ENCODE measurements at places on chromosomes 7 and 10. TPM values are rescaled to one million over a fixed set of nuclear protein-coding genes. Genes with fewer than 3 reads are reported as not detected.

The TMEM178B gene
- 9.4 TPM for total RNA-seq

The PDIA4 gene
- total RNA-seq: 326 TPM

The ANKRD61 gene
- 0.42 TPM for total RNA-seq

The TRIL gene
- 5.1 TPM for total RNA-seq

The ITGA8 gene
- not detected for total RNA-seq

The TMEM130 gene
- total RNA-seq: 1.5 TPM

The ENTPD1 gene
- total RNA-seq: 2.0 TPM

The ATOH7 gene
- total RNA-seq: 1.8 TPM

The DNA2 gene
- total RNA-seq: 49.3 TPM

The OR13A1 gene
- not detected for total RNA-seq

The PCGF5 gene
- total RNA-seq: 7.7 TPM

The CALHM3 gene
- not detected for total RNA-seq

The NYAP1 gene
- 4.9 TPM for total RNA-seq

The GOLGA7B gene
- 0.14 TPM for total RNA-seq

The CRTAC1 gene
- total RNA-seq: 1.2 TPM

The OR9A2 gene
- 2.6 TPM for total RNA-seq

DNA sequence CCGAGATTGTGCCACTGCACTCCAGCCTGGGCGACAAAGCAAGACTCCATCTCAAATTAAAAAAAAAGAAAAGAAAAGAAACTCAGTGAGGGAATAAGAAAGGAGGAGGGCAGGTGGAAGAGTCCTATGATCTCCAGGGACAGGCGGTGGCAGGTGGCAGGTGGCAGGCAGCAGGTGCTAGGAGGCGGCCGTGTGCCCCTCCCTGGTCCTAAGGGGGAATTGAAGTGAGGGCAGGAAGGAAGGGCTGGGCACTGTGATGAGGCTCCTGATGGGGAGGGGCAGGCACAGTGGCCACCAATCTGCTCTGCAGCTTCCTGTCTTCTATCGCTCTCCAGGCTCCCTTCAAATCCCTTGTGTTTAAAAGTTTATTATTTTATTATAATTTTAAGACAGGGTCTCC is 41.2 kb upstream of the UBE3C start:
- no peak for DNase-seq

- DNase-seq: no peak
These were observed 22.5 kb downstream of the LRRN3 start for GRCh38 chr7:111113263-111114017.

- no peak for DNase-seq
These were observed 217.9 kb upstream of the ZMIZ1 start for GRCh38 chr10:78850644-78851435.

DNA sequence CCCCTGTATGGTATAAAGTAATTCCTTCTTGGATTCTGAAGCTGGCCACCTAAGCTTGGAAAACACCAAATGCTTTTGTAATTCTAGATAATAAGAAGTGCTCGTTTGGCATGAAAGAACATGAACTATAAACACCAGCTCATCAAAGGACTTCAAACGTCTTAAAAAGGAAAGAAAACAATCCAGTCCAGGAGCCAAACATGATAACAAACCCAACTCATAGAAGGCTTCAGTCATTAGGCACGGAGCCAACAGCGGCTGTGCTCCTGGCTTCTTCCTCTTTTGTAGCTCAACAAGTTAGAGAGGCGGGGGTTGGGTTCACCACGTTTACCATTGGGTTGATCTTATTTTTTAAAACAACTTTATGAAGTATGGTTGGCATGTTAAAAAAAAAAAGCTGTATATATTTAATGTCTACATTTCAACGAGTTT is 56.4 kb upstream of the ECHDC3 start:
- DNase-seq: no peak

DNA sequence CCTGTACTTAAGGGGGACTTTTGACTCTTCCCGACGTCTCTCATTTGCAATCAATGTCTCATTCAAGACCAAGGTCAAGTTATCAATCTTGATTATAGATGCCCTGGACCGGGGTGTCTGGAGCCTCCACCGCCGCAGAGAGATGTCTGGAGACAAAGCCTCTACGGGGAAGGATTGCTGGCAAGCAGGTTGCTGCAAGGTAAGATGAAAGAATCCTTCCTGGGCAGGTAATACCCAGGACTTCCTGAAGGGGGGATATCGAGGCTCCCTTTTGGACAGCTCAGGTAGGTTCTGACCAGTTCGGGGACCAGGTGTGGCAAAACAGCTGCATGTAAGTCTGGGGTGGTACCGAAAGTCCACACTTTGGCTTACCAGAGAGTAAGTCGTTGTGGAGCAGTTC is 12.5 kb upstream of the CUX1 start:
- peak; percentile 86 for DNase-seq

DNA sequence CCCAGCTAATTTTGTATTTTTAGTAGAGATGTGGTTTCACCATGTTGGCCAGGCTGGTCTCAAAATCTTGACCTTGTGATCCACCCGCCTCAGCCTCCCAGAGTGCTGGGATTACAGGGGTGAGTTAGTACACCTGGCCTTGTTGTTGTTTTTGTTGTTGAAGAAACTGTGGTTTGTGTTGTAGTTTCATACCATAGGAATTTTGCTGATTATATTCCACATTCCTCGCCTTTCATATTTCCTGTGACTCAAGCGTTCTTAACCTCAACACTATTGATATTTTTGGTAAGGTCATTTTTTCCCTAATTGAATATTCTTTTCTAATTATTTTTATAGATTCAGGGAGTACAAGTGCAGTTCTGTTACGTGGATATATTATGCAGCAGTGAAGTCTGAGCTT is 16.7 kb downstream of the LIPF start:
- no peak for DNase-seq

GRCh38 chr10:130708465-130709070 is 572.4 kb downstream of the GLRX3 start:
- no peak for DNase-seq

DNA sequence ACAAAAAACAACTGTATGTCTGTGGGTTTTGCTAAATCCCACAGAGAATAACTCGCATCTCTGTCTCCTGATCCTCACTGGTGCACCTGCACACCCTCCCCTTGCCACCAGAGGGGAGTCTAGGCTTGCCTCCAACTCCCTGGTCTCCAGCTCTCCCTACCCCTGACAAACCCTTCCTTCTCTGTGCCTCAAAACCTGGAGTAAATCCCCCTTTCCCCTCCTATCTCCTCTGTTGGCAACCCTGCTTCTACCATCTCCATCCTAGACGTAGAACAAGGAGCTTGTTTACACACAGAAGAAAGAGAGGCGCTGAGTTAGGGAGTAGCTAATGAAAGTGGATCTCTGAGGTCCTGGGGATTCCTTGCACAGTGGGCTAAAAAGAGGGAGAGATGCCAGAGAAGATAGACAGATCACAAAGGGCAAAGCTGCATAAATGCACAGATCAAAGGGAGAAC is 6.0 kb downstream of the MBLAC1 start:
- DNase-seq: peak; percentile 89

DNA sequence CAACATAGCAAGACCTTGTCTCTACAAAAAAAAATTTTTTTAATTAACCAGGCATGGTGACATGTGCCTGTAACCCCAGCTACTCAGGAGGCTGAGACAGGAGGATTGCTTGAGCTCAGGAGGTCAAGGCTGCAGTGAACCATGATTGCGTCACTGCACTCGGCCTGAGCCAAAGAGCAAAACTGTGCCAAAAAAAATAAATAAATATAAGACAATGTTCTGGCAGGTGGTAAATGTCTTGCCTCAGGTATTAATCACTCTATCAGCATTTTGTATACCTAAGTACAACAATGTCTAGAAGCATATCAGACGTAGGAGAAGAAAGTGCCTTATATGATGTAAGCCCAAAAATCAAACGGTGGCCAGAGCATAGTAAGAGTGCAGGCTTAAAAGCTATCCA is 427.8 kb upstream of the C7orf33 start:
- DNase-seq: no peak

GRCh38 chr7:11447106-11447505 is 384.9 kb downstream of the THSD7A start:
- DNase-seq: no peak

DNA sequence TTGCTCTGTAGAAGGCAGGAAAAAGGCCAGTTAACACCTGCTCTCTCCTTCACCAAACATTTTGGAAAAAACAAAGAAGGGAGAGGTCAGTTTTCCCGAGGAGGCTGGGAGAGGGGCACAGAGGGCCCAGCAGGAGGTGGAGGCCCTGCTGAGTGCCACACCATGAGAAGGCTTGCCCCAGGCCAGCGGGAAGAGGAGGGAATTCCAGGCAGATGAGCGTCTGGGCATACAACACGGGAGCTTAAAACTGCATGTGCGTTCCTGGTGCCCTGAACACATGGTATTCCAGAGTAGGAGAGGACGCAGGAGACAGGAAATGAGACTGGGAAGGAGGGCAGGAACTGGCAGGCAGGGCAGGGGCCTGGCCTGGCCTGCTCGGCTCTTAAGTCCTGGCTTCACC is 182.4 kb downstream of the CCDC3 start:
- no peak for DNase-seq

GRCh38 chr7:140136073-140136472 is 40.7 kb downstream of the KDM7A start:
- no peak for DNase-seq

GRCh38 chr7:105841866-105842265 is 34.5 kb downstream of the ATXN7L1 start:
- no peak for DNase-seq

- no peak for DNase-seq
These were observed 81.2 kb downstream of the CTBP2 start for GRCh38 chr10:125079091-125079600.

GRCh38 chr7:135964791-135965190 is 12.4 kb downstream of the MTPN start:
- no peak for DNase-seq

DNA sequence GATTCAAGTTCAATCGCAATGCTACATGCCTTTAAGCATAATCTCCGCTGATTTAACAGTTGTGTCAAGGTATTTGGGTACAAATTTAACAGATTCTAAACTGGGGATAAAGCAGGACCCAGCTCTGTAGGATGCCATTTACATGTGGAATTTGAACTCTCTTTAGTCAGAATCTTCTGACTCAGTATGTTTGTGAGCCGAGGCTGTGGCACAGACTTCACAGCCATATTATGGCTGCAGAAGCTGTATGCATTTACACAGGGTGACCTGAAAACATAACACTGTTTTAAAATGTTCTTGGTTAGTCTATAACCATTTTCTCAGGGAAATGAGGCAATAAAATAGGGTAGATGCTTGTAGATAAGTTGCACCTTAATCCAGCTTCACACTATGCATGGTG is 8.7 kb downstream of the PDLIM1 start:
- DNase-seq: no peak

DNA sequence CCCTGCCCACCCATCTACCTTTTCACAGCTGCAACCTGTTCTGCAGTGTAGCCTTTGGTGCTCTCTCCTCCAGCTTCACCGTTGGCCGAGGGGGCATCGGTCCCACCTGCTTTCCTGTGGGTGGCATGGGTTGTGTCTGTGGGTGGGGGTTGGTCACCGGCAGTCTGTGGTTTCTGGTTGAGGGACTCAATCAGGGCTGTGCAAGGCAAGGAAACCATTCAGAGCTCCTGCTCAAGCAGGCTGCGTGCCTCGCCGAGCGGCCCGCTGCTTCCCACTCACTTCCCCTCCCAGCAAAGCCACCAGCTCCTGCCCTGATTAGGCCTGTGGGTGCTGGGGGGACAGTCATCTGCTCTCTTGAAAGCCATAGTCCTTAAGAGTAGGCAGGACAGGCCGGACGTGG is 9.8 kb downstream of the DNAJB12 start:
- DNase-seq: no peak

DNA sequence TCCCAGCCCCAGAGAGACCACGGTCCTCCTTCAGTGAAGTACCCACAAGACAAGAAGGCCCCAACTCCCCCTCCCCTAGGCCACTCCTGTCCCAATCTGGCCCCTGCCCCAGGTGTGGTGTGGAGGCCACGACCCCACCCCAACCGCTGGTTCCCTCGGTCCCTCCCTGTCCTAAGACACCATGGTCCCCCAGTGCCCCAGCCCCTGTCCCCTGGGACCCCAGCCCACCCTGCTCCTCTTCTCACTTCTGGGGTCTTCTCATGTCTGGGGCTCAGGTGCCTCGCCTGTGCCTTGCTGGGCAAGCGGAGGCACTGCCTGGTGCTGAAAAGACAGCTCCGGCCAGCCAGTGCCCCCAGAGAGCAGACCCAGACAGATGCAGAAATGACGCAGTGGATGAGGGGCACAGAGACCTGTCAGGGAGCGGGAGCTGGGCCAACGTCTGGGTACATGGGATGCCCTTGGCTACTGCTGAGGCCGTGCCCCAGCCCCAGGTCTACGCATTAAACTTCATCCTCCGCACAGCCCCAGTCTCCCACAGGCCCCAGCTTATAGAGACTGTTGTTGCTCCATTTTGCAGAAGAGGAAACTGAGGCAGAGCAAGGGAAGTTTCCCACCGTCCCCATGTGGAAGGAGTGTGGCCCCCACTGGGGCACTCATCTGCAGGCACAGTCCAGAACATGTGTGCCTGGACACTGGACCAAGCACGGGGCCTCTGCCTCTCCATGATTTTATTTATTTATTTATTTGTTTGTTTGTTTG is 14.8 kb downstream of the GRIFIN start:
- DNase-seq: no peak

GRCh38 chr7:121084256-121084655 is 95.7 kb downstream of the CPED1 start:
- no peak for DNase-seq

GRCh38 chr10:6348096-6348874 is 145.6 kb downstream of the PFKFB3 start:
- no peak for DNase-seq

DNA sequence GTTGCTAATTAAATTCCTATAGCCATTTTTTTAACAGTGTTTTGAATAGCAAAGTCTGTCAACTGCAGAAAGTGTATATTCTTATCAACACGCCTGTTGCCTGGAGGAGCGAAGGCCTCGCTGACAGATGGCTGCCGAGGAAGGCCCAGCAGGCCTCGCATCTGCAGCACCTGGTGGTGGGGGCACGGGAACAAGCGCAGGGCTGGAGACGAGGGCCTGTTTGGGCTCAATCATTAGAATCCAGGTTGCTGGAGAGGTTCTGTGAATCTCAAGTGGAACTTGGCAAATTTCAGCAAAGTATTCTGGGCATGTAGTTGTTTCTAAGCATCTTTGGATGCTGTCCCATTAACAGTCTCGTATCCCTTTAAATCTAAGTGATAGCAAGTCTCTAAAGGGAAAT is 66.1 kb upstream of the FAM204A start:
- no peak for DNase-seq

GRCh38 chr7:32298408-32299132 is 191.6 kb downstream of the LSM5 start:
- DNase-seq: peak; percentile 61

GRCh38 chr10:79437111-79437814 is 8.2 kb downstream of the ZCCHC24 start:
- no peak for DNase-seq

GRCh38 chr10:79149662-79150443 is 81.1 kb downstream of the ZMIZ1 start:
- DNase-seq: no peak

DNA sequence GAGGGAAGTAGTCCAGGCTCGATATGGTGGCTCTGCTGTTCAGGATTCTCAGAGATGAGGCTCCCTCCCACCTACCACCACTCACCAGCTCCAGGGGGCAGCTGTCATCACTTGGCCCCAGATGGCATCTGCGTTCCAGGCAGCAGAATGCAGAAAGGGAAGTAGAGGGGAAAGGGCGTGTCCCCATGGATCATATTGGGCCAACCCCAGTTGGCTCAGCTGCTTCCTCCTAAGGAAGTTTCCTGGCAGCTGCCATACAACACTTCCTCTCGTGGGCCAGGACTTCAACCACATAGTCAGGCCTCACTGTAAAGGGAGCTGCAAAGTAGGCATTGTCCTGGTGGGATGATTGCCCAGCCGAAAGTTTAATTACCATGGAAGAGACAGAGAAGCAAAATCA is 1.6 kb upstream of the TEX36 start:
- no peak for DNase-seq
